H7 (cell line): ENCODE measurements at places on chromosomes 12 and 14. TPM values are rescaled to one million over a fixed set of nuclear protein-coding genes. Genes with fewer than 3 reads are reported as not detected.
A peak's percentile ranks its signal among the peaks of the same experiment; 100 is the strongest.

- no peak for DNase-seq
Observed at GRCh38 chr12:49692851-49693250, 14.4 kb downstream of the FMNL3 start.

DNA sequence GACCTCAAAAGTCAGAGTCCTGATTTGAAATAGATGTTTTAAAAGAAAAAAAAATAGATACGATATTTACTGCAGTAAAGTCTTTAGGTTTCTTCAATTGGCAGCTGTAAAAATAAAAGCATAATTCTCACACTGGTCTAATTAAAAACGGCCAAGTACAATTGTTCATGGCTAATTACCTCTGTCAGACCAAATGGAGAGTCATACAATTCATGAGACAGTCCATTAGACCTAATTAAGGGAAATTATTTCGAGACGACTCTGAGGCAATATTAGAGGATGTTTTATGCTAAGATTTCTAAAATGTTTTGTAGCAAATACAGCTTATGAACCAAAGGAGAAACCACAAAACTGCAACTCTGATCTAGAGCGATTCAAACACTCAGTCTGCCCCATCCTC lies 131.3 kb downstream of the PHLDA1 start:
- DNase-seq = no peak

- peak; percentile 80 for DNase-seq
Observed at GRCh38 chr14:21308479-21309237, 28.8 kb downstream of the RPGRIP1 start.

GRCh38 chr12:105272814-105273416 lies 36.9 kb upstream of the APPL2 start:
- no peak for DNase-seq

DNA sequence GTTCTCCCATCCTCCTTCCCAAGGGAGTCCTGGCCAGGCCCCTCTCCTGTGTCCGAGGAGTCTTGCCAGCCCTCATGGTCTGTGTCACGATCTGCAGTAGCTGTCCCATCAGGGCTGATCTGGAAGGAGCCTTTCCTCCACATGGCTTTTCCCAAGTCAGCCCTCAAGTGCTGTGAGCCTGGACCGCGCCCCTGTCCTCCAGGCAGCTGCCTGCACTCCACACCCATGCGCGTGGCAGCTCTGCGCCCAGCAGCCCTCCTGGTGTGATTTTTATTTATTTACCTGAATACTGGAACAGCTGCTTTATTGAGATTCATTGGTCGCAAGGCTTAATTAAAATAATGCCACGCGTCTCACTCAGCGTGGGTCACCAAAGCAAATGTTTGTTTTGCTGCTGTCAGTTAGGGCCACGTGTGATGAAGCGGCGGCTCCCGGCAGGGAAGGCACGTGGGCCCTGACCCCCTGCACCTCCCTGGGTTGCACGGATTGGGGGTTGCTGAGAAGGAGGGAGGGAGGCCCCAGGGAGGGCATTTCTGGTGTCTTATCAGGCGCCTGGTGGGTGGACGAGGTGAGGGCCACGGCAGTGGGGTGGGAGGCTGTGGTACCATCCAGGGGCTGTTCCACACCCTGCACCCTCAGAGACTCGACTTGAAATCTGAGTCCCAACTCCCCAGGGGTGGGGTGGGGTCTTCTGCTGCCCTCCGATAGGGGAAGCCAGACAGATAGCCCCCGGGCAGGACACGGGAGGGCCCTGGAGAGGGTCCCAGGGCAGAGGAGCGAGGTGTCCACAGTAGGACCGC lies 206.3 kb upstream of the C14orf180 start:
- DNase-seq = no peak

DNA sequence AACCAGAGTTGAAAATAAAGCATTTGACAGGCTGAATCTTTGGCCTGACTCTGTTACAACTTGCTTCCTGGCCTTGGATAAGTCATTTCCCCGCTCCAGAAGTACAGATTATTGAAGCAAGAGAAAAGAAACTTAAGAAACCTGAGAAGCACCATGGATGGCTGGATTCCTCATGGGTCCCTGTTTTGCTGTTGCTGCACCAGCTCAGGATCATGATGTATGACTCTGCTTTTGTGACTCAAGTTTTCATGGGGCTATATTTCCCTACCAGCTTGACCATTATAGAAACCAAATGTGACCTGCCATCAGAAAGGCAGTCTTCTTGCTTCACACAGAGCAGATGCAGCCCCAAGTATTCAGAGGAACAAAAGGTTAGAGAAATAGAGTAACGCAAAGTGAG lies 921.8 kb downstream of the BCL11B start:
- no peak for DNase-seq

DNA sequence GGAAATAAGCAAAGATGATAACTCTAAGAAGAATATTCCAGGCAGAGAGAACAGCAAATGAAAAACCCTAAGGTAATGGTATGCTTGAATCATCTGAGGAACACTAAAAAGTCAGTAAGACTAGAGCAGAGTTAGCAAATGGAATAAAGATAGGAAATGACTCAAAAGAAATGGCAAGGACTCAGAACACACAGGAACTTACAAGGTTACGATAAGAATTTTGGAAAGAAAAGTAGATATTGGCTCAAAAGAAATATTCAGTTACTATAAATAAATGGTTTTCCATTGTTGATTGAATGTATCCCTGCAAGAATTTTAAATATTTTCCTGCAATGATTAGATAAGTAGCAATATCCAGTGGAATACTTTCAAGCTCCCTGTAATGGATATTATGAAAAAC lies 705.8 kb downstream of the C12orf50 start:
- no peak for DNase-seq

DNA sequence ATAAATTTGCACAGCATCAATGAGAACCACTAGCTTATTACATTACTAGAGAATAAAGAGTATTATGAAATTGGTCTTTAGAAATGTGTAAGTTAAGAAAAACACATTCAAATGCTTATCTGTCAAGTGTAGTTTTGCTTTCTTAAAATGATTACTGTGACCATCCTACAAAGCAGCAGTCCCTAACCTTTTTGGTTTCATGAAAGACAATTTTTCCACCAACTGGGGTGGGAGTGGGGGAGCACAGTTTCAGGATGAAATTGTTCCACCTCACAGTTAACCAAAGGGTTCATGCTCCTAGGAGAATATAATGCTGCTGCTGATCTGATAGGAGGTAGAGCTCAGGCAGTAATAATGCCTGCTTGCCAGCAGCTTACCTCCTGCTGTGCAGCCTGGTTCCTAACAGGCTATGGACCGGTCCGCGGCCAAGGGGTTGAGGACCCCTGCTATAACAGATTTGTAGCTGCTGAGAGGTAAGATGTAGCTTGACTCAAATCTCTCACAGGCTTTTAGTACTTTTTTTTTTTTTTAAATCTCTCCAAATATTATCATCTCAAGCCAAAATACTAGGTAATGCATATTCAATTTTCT lies 45.4 kb downstream of the PPP4R3A start:
- DNase-seq = no peak

DNA sequence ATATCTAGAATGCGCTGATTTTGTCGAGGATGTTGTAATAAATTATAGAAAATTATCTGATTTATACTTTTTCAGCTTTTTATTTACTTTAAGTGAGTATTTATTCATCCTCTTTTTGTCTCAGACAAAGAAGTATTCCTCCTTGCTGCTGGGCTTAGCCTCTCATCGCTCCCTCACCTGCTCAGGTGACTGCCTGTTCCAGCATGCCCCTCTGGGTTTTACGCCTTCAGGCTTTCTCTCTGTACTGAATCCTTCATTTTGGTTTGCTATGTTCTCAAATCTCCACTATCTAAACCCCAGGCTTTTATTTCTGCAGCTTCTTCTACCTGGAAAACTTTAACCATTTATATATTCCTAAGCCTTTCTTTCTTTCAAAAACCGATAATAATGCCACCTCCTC lies 1650.9 kb upstream of the SEL1L start:
- DNase-seq = no peak

GRCh38 chr14:60648249-60648933 lies 886 bp downstream of the SIX1 start:
- peak; percentile 79 for DNase-seq

DNA sequence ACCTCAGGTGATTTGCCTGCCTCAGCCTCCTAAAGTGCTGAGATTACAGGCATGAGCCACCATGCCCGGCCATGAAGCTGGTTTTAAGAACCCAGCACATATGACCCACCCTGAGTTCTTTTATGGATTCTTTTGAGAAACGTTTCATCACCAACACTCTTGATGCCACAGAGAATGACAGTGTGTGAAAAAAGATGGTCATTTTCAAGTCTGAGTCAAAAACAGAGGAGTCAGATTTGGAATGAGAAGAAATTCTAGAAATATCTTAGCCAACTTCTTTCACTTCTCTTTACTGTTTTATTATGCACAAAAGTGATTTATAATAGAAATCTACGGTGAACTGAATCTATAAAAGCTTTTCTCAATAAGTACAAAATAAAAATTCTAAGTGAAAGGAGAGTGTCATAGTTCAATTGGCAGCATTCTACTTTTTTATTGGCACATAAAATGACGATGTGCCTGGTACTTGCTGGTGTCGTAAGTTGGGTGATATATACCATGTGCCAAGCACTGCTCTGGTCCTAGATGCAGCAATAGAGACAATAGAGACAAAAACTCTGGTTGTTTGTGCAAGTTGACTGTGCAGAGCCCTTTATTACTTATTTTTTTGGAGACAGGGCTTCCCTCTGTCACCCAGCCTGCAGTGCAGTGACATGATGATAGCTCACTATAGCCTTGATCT lies 33.9 kb downstream of the CCDC177 start:
- no peak for DNase-seq

The TSPAN19 gene
- total RNA-seq = not detected in 2 replicates

The HAL gene
- 0.10 and 0.15 TPM in 2 replicates for total RNA-seq

The GSC gene
- 55.8 and 106 TPM in 2 replicates for total RNA-seq

The TAS2R7 gene
- not detected in 2 replicates for total RNA-seq

The LRRC43 gene
- total RNA-seq = 0.22 TPM in 1 of 2 replicates, not detected in the other

The RNU4-1 gene
- under 0.01 TPM in 2 replicates for total RNA-seq

The PTPRO gene
- 0.42 TPM in 1 of 2 replicates, not detected in the other for total RNA-seq
